ENCODE measurements at places on chromosomes 2 and 18.

GRCh38 chr2:165692906-165693305 lies 101.1 kb downstream of the GALNT3 start:
- DNase-seq: no peak

- no peak for DNase-seq
Measured at GRCh38 chr2:148513427-148513826, 131.1 kb upstream of the EPC2 start.

GRCh38 chr2:117930775-117931174 lies 83.1 kb downstream of the CCDC93 start:
- DNase-seq: no peak

DNA sequence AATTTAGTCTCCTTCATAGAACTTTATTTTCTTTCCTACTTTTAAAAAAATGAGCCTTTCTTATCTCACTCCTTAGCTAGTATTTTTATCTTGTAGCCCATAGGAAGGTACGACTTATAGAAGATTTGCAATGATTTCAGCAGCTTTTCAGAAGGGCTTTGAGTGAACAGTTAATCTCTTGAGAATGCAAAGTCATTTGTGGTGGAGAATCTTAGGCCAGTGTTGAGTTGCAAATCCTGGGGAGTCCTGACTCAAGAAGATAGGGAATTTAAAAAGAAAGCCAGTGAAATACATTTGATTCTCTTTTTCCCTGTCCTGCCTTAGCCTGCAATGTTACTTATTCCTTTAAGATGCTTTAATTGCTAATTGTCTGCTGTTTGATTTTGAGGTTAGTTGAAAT lies 33.6 kb downstream of the LYPD6 start:
- no peak for DNase-seq

- DNase-seq: no peak
Measured at GRCh38 chr2:128395640-128396499, 77.2 kb upstream of the HS6ST1 start.

DNA sequence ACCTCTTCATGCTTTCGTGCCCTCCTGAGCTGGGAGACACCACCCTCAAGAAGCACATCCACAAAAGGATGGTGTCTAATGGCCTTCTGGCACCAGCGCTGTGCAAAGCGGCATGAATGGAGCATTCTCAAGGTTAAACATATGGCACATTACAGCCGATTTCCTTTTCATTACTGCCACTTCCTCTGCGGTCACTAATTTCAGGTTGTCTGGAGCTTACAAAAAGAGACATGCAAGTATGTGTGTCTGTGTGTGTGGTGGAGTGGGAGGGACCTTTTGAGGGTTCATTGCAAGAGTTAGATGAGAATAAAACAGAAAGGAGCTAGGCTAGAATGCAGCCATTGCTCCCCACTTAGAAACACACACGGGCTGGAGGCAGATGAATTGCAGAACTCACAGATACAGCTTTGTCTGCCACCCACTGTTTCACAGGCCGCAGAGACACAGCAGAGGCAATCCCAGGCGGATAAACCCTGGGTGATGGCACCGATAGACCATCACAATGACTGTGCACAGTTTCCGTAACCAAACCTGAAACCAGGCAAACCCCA lies 76.0 kb downstream of the TGIF1 start:
- no peak for DNase-seq

DNA sequence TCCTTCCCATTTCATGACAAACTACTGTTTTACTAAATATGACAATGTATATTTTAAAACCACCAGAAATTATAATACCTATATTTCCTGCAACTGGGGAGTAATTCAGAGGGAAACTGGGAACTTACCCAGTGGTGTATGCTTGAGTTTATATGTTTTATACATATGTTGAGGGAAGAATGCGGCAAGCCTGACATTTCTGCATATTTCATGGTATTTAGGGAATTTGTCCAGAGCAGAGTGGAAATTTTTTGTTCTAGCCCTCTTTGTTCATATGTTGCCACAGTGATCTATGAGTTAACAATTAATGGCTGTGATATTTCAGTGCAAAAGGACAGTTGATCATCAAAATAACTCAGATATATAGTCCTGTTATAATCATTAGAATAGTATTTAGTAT lies 230.8 kb upstream of the VWC2L start:
- no peak for DNase-seq

- no peak for DNase-seq
Measured at GRCh38 chr2:201779901-201780673, 646 bp downstream of the ALS2 start.

Data from forelimb muscle (tissue), 1 donor.